ENCODE measurements at places on chromosomes 11 and 22.
A peak's percentile ranks its signal among the peaks of the same experiment; 100 is the strongest.

GRCh38 chr11:7964261-7964660 is 986 bp downstream of the NLRP10 start:
- DNase-seq, result no peak

GRCh38 chr11:89235976-89236375 is 58.3 kb downstream of the TYR start:
- no peak for DNase-seq

DNA sequence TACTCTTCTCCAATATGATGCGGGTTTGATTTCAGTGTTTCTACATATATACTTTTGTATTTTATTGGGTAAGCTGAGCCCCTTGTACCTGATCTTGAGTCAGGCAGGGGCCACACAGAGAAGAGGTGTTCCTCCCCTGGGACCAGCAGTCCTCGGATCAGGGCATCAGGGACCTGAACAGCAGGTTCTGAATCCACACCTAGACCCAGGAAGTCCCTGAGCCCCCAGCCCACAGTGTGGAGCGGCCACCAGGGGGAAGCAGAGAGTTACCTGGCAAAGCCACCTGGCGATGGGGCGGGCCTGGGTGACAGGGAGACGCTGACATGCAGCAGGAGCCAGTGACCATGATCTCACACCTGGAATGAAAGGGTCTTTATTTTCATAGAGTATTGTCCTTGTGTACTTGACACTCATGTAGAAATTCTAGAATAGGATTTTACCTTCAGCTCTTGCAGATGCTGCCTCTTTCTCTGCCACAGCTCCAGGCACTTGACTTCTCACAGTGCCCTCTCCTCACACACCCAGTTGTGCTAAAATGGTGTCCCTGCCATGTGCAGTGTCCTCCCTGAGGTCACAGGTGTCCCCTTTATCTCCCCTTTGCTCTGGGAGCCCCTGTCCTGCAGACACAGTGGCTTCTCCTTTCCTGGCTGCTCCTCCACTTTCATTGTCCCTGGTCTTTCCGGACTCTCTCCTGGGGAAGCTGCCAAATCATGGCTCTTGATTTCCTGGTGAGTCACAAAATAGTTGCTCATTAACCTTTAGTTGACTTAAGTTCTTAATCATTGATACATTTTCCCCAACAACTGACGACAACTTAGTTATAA is 48.5 kb downstream of the GGTLC2 start:
- no peak for DNase-seq

DNA sequence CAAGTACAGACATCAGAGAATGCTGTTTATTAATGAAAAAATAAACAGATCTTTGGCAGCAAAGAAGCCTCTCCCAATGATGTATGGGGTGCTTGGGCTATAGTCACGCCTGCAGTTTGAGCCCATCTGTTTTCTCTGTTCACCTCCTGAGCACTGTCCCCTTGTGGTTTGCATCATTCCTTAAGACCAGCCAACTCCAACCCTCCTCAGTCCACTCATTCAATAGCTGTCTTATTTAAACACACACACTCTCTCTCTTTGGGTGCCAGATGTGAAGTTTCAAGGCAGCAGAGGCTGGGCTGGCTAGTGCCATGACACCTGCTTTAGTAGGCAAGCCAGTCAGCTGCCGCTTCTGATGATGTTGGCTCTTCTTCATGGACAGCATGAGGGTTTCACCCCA is 58.1 kb downstream of the POLD3 start:
- no peak for DNase-seq

DNA sequence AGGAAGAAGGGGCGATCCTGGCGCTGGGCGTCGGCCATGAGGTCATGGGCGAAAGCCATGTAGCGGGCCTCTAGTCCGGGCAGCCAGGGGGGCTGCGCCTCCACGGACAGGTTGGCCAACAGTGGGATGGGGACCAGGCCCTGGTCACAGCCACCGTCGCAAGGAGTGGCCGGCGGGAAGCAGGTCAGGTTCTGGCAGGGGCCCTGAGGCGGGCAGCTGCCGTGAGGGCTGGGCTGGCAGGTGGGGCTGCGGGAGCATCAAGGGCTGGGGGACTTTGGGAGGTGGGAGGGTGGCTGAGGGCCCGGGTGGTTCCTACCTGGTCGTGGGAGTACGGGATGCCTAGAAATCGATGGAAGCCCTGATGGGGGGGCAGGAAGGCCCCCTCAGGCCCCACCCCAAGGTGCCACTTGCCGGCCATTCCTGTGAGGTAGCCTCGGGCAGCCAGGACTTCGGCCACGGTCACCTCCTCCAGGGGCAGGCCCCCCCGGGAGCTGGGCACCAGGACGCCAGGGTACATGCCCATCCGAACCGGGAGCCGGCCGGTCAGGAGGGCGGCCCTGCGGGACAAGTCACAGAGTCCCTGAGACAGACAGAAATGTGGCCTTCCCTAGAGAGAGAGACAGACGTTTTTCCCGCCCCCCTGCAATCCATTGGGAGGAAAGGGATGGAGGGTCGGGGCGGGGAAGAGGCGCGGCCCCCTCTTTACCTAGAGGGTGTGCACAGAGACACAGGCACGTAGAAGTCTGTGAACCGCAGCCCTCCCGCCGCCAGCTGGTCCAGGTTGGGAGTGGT is 906 bp downstream of the ARSA start:
- DNase-seq, result no peak

DNA sequence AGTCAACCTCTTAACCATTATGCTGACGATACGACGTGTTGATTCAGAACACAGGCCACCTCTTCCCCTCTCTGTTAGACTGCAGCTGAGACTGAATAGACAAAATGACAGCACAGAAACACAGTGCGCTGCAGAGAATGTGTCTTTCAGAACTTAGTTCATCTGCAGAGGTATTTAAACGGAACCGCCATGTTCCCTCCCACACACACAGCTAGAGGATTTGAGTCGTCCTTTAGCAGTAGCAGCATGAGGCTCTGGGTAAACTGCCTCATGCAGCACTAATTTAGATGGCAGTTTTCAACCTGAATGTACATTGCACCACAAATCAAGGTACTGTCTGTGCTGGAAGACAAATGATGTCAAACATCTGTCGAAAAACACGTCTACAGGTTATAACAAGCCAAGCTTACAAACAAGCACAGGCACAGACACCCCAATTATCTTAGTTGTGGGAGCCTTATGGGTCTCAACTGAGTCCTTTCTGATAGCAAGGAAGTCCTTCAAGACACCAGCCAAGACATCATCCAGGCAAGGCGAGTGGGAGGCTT is 76.6 kb upstream of the LRRC4C start:
- no peak for DNase-seq

GRCh38 chr11:35237860-35238715 is 99.1 kb downstream of the CD44 start:
- no peak for DNase-seq

GRCh38 chr11:70358753-70359152 is 39.6 kb upstream of the CTTN start:
- no peak for DNase-seq

- no peak for DNase-seq
Observed at GRCh38 chr22:44516841-44517240, 18.8 kb upstream of the RTL6 start.

GRCh38 chr11:32233276-32233675 is 142.4 kb downstream of the RCN1 start:
- DNase-seq, result no peak

DNA sequence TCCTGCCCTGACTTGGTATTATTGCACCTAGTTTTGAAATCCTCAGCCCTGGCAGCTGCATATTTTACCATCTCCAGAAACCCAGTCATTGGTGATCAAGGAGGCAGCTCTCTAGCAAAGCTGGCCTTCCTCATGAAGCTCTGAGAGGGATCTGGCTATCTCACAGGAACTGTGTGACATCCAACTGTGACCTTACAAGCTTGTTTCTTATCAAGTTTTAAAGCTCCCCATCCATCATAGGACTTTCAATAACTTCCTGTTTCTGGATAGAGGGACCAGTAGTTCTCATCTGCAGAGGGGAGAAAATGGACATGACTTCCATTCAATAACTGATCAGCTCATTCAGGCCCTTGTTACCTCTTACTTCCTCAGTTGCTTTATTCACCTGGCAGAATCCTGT is 18.2 kb downstream of the CALCA start:
- DNase-seq, result no peak

DNA sequence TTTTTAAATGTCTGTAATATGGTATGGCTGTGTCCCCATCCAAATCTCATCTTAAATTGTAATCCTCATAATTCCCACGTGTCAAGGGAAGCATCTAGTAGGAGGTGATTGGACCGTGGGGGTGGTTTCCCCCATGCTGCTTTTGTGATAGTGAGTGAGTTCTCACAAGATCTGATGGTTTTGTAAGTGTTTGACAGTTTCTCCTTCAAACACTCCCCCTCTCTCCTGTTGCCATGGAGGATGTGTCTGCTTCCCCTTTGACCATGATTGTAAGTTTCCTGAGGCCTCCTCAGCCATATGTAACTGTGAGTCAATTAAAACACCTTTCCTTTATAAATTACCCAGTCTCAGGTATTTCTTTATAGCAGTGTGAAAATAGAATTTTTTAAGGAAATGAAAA is 31.1 kb upstream of the CD44 start:
- no peak for DNase-seq

DNA sequence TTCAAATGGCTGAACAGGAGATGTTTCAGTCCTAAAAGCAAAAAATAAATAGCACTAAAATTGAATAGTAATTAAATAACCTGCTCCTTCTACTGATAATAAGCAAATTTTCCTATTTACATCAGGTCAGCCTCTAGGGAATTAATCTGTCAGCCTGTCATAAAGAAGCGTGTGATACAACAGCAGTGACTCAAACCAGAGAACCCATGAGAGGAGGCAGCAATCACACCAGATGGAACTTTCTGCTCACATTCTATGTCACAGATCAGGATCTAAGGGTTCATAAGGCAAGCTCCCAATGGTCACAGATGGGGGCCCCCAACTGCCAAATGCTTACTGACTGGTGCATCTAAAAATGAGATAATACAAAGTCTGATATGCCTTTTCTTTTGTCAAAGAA is 41.1 kb downstream of the RBFOX2 start:
- DNase-seq, result no peak

GRCh38 chr22:37472418-37473006 is 13.7 kb downstream of the MFNG start:
- DNase-seq, result no peak

- no peak for DNase-seq
Observed at GRCh38 chr22:38016182-38017151, 32.1 kb upstream of the SOX10 start.

- DNase-seq, result no peak
Observed at GRCh38 chr11:75949023-75949672, 134.1 kb downstream of the UVRAG start.

- DNase-seq, result no peak
Observed at GRCh38 chr11:72267956-72268617, 24.1 kb upstream of the PHOX2A start.

- no peak for DNase-seq
Observed at GRCh38 chr11:117315285-117316196, 515 bp downstream of the BACE1 start.

GRCh38 chr22:45842291-45842991 is 134.5 kb downstream of the WNT7B start:
- peak; percentile 40 for DNase-seq

- DNase-seq, result no peak
Observed at GRCh38 chr11:128522943-128523518, 64.3 kb downstream of the ETS1 start.

DNA sequence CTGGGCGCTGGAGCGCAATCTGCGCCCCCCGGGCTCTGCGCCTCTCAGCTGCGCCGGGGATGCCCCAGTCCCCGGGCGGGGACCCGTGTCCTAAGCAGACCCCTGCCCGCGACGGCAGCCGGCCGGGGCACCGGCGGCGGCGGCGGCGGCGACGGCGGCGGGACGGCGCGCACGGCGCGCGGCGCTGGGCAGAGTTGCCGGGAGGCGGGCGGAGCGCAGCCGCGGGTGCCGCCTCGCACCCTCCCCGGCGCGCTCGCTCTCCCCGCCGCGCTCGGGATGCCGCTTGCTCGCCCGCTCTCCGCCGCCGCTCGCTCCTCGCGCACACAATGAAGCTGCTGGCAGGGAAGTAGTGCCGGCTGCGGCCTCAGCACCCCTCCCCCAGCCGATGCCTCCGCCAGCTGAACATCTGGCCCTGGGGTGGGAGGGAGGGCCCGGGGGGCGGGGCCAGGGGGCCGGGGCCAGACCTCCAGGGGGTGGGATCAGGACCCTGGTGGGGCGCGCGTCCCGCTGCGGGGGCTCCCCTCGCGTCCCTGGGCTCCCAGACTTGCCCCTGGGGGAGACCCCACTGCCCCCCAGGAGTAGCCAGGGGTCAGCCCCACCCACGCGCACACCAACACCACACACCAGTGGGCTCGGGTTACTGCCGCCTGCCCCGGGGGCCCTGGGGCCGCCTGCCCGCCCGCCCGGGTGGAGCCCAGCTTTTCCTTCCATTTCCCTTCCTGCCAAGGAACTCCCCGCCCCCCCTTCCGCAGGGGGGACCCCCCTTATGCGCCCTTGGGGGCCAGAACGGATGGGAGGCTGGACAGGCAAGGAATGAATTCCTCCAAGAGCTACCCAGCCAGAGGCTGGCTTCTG is at the start of gene RCOR2:
RCOR2 (minus strand) TSS at position 328 of the 855 bp plus-strand sequence. CDS start 708 bp downstream, outside the sequence.
- DNase-seq, result no peak

DNA sequence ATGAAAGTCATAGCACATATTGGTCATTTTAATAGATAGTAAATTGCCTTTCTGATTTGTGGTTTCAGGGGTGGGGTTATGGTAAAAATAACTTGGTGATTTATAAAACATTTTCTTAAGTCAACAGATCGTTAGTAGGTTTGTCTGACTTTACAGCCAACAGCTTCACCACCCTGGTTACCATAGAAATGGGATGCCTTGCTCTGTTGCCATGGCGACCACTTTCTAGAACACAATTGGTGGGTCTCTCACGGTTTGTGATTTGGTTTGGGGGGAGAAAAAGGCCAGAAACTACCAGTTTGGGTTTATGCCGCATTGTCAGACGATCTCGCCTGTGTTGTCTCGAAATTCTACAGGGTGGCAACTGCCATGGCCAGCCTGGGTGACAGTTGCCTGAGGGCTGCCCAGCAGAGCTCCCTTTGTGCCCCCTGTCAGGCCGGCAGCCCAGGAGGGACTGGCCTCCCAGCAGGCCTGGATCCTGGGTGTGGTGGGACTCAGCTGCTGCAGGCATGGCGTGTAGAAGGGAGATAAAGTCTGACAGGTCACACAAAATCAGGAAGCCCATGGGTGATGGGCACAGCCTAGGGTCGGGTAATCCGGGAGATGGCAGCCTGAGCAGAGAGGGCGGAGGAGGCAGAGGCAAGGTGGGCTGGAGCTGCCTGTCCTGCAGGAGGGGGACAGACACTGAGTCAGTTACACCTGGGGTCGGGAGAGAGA is 30.9 kb downstream of the KCNC1 start:
- DNase-seq, result no peak

- no peak for DNase-seq
Observed at GRCh38 chr11:116519499-116519898, 253.3 kb downstream of the BUD13 start.

GRCh38 chr22:29798318-29798717 is 31.1 kb downstream of the UQCR10 start:
- DNase-seq, result no peak

GRCh38 chr11:11806586-11806985 is 35.2 kb upstream of the USP47 start:
- no peak for DNase-seq

GRCh38 chr11:69044111-69045013 is 4.4 kb upstream of the TPCN2 start:
- DNase-seq, result peak; percentile 59
